ENCODE measurements at places on chromosomes 7 and 10.

DNA sequence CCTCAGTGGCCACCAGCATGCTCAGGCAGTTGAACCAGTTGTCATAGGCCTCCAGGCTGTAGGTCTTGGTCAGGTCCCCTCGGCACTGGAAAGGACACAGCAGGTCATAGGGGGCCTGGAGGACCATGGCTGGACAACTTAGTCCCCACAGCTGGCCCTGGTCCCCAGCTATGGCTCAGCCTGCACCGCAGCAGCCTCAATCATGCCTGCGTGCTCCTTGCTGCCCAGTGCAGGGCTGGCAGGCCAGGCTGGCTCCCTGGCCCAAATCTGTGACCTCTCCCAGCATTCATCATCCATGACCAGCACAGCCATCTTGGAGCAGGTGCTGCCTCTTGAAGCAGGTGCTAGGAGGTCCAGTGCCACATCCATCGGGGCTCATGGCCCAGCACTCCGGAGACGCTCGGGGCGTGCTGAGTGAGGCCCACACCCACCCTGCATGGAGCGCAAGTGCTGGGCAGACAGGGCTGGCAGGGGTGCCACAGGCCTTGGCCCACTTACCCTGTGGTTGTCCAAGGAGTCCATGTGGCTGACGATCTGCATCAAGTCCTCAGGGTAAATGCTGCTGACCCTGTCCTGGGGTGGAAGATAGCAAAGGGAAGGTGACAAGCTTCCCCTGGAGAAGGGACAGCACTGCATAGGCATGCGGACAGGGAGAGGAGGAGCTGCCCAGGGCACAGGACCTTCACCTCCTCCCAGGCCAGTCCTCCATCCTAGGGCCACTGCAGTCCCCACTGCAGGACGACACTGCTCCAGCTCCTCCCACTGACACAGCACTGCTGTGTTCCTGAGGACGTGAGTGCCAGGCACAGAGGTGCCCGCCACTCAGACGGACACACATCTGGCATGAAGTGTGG, 61.7 kb downstream of the CSGALNACT2 start:
- no peak for DNase-seq

GRCh38 chr7:14047709-14048399, 58.4 kb upstream of the ETV1 start:
- no peak for DNase-seq

DNA sequence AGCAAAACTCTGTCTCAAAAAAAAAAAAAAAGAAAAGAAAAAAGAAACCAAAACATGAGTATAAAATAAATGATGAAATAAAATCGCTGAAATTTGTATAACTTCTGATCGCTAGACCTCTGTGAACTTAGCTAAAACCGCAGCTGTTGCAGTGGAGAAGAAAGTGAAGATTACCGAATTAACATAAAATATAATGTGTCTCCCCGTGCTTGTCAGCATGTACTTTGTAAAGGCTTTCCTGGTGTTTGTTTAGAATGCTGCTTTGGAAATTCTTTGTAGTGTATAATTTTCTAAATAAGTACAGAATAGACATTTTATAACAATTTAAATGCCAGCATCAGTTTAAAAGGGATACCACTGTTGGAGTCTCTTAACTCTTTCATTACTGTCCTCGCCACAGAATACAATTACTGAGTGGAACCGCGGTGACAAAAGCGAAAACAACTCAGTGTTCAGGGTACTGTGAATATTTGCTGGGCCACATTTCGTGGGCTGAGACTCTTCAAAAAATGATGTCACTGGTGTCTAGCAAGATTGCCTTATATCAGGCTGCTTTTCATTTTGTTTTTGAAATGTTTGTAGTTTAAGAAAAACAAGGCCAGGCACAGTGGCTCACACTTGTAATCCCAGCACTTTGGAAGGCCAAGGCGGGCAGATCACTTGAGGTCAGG, 167.7 kb downstream of the NSUN6 start:
- no peak for DNase-seq

DNA sequence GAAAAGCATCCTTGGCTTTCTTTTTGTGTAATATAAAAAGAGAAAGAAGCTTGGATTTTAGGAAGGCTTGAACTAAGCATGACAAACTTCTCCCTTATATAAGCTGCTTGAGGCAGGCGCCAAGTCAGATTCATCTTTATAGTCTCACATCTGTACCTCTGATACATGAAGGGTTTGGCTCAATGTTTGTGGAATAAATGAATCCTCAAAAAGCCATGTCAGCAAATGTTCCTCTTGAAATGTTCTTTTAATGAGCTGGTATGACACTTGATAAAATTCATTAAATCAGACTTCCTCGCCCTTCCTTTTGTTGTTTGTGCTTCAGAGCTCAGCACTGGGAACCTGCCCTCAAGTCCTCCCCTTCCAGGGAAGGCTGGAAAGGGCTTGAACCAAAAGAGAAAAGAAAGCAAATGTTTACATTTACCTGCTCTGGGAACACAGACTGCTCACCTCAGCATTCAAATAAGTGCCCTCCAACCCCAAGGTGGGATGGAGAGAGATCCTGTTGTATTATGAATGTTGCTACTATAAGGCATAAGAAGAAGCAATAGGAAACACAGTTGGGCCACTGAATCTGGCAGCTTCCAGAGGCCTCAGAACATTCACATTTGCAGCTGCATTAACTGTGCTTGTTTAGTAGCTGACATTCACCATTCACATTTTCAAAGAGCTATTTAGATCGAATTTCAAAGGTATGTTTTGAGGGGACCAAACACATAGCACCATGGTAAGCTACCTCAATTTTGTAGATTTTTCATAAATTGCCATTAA, 212.6 kb downstream of the CACNA2D1 start:
- no peak for DNase-seq

GRCh38 chr10:90461437-90462155, 396.2 kb downstream of the HTR7 start:
- DNase-seq: no peak

DNA sequence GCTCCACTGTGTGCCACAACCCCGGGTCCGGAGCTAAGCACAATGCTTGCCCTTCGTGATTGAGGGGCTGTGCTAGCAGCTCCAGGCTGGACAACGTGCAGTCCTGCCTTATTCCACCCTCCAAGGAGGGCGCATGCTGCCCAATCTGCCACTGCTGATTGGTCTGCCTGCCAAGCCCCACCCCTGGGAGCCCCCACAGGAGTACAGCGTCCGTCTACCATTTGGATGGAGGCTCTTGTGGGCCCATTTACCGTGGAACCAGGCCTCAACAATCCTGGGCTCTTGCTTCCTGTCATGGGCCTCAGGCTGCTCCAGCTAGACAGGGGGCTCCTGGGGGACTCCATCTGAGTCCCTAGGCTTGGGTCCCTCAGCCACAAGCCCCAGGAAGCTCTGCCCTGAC, 173.3 kb downstream of the SLIT1 start:
- DNase-seq: no peak

- no peak for DNase-seq
Measured at GRCh38 chr10:95730233-95730632, 25.7 kb upstream of the ENTPD1 start.

DNA sequence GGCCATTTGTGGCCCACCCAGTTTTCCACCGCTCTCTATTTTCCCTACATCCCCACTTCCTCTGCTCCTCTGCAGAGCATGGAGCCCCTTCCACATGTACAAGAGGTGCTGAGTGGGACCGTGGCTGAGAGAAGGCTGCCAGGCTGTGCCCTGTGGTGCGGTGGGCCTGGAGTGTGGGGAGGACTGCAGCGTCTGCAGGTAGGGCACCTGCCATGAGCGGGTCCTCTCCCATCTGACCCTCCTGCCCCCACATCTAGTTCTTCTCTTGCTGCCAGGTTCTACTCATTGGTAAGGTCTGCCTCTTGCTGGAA, 145.6 kb upstream of the FAM20C start:
- DNase-seq: no peak

Data from activated CD8-positive, alpha-beta memory T cell treated with anti-CD3 and anti-CD28 coated beads for 1 hour (primary cell).